ENCODE measurements at places on chromosomes 7 and 10.

GRCh38 chr7:7533831-7534430, 1.7 kb downstream of the COL28A1 start:
- DNase-seq, result no peak

GRCh38 chr7:156892081-156892800, 742 bp downstream of the LMBR1 start:
- peak; percentile 74 for DNase-seq

GRCh38 chr10:23448802-23449570, 10.1 kb downstream of the OTUD1 start:
- DNase-seq, result peak; percentile 69

GRCh38 chr7:123652406-123652805, 3.3 kb upstream of the LMOD2 start:
- no peak for DNase-seq

GRCh38 chr10:122549636-122550035, 10.9 kb upstream of the DMBT1 start:
- no peak for DNase-seq

DNA sequence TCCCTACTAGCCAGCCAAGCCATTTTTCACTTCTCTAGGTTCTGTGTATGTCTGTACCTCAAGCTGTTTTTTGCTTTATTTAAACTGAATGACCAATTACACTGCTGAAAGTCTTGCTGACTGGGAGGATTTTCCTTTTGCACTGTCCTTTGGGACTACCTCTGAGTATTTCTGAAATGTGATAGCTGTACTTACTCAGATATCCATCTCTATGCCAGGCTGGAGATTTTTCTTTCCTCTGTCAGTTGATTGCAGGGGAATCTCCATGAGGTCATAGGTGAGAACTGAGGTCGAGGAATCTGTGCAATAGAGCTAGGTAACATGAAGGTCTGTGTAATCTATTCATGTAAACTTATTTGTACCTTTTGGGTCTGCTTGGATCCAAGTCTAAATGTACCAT, 38.9 kb upstream of the ANKRD1 start:
- no peak for DNase-seq

GRCh38 chr10:62253704-62254103, 14.9 kb downstream of the RTKN2 start:
- no peak for DNase-seq

DNA sequence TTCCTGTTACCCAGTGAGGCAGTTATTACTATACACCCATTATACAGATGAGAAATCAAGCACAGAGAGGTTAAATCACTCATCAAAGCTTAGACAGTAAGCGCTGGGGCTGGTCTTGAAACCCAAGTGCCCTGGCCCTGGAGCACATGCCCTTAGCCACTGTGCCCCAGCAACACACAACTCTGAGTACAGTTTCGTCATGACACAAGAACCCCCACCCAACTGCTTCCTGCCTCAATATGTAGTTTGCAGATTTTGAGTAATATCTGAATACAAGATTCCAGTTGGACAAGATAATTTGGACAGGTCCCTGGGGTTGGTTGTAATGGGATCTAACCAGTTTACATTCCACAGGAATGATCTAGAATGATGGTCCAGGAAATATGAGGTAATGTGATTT, 62.8 kb downstream of the SH3PXD2A start:
- DNase-seq, result no peak

DNA sequence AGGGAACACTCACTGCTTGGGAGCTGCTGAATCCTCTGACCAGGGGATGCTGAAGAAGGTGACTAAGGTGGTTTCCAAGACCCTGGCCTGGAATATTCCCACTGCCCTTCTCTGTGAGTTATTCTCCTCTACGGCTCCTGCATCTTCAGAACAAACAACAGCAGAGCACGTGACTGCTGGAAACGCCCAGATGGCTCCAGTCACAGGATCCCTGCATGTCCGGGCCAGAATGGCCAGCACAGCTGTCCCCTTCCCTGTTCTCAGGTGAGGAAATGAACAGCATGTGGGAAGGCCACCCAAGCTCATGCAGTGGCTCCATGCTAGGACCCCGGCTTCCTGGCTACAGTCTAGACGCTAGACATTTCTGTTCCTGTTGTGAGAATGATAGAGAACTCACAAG, 43.1 kb downstream of the GHRHR start:
- no peak for DNase-seq

- DNase-seq, result no peak
These were observed 4.5 kb downstream of the FKBP6 start for GRCh38 chr7:73332447-73332846.

- DNase-seq, result no peak
These were observed 177.1 kb upstream of the FRMD4A start for GRCh38 chr10:14507781-14508180.

Data from MM.1S (cell line).